ENCODE measurements at places on chromosomes 2 and 18.

GRCh38 chr2:164896226-164896625, 54.6 kb upstream of the COBLL1 start:
- DNase-seq, result no peak

- no peak for DNase-seq
Measured at GRCh38 chr18:58576638-58577251, 52.1 kb downstream of the ALPK2 start.

DNA sequence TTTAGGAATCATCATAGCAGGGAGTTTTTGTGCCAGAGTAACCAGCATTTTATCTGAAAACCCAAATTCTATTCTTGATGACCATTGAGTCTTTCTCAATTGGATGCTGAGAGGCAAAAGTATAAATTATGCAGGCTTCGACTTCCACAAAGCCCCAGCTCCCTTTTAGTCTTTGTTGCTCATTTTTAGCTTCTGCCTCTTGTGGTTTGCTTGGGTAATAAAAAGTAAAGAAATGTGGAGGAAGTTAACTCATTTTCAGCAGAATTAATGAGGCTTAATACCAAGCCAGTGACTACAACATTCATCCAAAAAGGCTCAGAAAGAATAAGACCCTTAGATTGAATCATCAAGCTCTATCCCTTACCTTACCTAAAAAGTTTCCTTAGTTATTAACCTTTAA, 18.6 kb downstream of the ERMN start:
- DNase-seq, result no peak

GRCh38 chr2:1854729-1855547, 110.6 kb upstream of the PXDN start:
- DNase-seq, result no peak

- DNase-seq, result no peak
Measured at GRCh38 chr2:120450196-120450820, 104.4 kb downstream of the INHBB start.

DNA sequence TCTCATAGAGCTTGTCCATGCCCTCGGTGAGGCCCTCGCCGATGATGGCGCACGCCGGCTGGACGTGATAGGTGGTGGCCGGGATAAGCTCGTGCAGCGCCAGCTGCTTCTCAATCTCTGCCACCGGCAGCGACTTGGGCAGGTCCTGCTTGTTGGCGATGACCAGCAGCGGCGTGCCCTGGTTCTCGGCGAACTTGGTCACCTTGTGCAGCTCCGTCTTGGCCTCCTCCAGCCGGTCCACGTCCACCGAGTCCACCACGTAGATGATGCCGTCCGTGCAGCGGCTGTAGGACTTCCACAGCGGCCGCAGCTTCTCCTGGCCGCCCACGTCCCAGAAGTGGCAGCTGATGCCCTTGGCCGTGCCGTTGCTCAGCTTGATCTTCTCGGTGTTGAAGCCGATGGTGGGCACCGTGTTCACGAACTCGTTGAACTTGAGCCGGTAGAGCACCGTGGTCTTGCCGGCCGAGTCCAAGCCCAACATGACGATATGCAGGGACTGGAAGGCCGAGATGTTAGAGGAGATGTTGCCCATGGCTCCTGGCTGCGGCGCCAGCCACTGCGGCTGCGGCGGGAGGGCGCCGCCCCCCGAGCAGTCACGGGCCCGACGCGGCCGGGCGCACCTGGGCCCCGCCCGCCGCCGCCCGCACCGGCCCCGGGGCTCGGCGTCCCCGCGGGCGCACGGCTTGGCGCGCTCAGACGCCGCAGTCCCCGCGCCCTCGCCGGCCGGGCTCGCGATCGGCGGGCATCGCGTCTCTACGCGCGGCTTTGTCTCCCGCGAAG, 636 bp downstream of the ARL4C start:
- no peak for DNase-seq

GRCh38 chr2:96164459-96165184, 19.4 kb upstream of the DUSP2 start:
- no peak for DNase-seq

GRCh38 chr2:61425605-61426155, 45.2 kb downstream of the USP34 start:
- no peak for DNase-seq

GRCh38 chr18:51385270-51385669, 187.8 kb upstream of the MEX3C start:
- DNase-seq, result no peak

DNA sequence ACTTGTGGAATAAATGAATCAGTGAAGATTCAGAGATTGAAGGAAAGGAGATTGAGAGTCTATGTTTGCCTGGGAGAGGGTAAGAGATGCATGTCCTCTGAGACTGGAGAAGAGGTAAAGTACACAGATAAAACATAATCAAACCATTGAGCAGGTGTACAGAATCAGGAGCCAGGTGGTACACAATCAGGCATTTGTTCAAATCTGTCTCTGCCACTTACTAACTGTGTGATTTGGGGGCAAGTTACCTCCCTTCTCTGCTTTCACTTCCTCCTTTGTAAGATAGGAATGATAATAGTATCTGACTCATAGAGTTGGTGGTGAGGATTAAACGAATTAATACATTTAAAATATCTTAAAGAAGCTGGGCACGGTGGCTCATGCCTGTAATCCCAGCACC, 94.0 kb downstream of the CDK15 start:
- DNase-seq, result no peak

All from stimulated activated CD4-positive, alpha-beta T cell treated with anti-CD3 and anti-CD28 coated beads, TNF-alpha, amount 100 ng/mL, for 48 hours (primary cell).